ENCODE measurements at places on chromosomes 3 and 15.

DNA sequence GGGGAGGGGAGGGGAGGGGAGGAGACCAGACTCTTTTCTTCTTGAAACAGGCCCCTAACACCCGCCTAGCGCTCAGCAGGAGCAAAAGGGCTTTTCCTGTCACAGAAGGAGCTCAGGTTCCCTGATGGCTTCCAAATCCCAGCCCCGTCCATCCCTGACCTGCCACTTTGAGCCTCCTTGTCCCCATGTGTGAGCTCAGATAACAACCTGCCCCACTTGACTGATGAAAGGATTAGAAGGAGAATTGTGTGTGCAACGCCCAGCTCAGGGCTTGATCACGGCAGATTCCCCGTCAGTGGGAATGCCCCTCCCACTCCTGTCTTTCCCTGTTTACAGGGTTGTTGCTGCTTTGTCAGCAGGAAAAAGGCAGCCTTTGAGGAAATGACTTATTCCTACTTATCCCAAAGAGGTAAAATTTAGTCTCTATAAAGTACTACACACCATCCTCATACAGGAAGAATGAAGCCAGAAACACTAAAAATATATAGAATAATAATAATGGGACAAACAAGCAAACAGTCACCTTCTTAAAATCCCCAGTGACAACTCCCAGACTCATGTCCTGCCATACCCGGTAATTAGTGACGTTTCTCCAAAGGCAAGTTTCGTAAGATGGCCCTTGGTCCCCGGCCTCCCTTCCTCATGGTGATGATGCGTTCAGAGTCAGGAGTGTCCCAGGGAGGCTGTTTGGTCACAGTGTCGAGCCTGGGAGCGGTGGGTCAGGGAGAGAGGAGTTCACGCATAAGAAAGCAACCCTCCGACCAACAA, 6.1 kb upstream of the LRRC15 start:
- no peak for DNase-seq

DNA sequence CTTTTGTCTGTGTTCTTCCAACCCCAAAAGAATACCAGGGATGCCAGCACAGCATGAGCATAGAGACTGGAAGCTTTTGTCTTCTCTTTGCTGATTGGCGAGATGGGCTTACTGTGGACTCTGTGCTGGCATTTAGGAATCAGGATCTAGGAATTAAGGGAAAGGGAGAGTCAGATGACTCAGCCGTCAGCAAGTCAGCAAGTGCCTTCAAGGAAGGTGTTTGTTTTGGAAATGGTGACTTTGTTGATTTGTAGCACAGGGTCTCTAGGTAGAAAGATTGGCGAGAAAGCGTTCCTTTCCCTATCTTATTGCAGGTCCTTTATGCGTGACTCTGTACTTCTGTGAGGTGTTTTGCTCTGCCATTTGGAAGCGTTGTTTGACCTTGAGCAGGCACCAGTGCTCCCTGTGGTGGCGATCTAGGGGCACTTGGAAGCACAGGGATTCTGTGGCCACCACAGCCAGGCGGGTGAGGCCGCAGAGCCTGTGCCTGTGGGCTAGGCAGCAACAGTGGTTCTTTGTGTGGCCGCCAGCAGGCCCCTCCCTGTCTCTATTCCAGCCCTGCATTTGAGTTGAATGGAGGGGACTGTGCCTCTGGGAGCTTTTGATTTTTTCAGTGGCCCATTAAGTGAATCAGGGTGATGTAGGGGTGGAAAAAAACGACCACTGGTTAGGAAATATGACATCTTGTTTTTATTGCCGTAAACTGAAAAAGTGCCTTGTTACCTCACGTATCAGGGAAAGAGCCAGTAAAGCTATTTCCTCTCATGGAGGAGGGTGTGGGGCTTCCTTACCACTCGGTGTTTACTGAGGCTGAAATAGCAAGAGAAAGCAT, 19.0 kb downstream of the FAN1 start:
- DNase-seq, result peak; percentile 94

DNA sequence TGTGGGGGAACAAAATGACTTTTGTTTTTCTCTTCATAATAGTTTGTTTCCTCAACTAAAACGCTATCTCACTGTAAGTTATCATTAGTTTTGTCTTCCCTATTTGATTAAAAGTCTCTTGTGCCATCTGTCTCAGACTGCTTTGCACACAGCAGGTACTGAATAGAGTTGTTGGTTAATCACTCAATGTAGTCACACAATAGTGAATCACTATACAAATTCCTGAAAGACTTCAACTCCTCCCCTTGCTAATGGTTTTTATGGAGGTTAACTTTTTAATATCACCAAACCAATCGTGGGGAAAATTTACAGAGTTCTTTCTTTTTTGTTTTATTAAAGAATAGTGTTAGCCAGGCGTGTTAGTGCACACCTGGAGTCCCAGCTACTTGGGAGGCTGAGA, 2.6 kb upstream of the NGLY1 start:
- DNase-seq, result no peak

DNA sequence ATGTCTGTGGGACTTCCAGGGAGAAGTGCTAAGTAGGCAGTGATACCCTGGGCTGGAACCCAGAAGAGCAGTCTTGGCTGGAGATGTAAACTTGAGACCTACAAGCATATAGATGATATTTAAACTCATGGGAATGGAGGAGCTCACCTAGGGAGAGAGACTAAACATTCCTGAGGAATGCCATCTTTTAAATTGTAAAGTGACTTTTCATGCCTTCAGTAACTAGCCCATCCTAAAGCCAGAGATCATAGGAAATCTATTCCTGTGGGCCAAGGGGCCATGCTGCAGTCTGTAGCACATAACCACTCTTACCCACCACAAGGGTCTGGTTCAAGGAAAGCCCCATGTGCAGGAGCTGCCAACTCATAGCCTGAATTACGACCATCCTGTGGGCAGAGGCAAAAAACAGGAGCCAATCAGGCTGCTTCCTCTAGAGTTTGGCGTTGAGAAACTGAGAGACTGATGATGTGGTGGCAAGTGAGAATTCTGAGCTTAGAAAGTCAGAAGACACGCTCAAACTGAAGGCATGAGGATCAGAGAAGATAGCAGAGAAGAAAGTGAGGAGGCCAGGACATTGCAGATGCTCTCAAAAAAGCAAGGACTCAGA, 37.5 kb downstream of the CTDSPL start:
- DNase-seq, result no peak

GRCh38 chr3:51982352-51982837, 940 bp upstream of the ACY1 start:
- DNase-seq, result peak; percentile 17

DNA sequence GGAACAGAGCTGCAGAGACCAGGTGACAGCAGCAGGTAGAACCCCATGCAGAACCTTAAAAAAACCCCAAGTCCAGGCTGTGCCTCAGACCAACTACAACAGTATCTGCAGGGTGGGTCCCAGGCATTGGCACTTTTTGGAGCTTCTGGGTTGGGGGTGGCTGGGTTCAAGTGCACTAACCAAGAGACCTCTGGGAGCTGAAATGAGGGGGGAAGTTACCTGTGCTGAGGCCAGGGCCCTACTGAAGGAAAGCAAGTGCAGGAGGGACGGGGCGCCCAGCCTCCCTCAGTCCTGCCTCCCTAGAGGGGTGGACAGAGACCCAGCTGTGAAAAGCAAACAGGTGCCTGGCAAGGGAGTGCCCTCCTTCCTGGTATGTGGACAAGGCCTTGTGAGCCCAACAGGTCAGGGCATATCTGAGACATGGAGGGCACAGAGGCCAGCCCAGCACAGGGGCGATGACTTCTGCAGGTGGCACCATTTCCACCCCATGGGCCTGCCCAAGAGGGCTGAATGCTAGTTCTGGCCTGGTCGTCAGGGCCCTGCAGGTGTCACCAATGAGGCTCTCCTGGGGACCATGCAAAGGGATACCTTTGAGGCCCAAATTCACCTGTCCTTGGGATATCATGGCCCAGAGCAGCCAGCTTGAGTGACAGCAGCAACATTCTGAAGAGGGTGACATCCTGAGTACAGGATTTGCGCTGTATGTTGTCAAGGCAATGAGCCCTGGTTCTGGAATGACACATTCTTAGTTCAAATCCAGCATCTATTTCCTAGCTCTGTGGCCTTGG, 18.7 kb downstream of the CTSH start:
- DNase-seq, result no peak

- DNase-seq, result peak; percentile 65
These were observed 2.1 kb downstream of the IDH2 start for GRCh38 chr15:90099868-90100831.

DNA sequence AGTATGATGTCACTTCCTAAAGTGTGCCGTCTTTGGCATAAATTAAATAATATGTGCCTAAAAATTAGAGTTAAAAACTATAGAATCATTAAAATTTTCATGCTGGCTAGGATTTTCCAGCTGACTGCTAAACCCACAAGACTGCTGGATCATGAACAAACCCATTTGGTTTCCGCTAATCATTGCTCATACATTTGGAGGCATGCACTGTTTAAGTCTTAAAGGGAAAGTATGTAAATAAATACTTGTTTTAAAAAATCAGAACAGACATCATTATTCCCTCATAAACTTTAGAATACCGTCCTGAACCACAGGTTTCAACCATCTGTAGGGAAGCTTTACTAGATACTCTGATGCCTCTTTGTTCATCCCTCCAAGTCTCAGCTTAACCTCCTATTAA, 26.5 kb downstream of the ATP6V1A start:
- peak; percentile 45 for DNase-seq

DNA sequence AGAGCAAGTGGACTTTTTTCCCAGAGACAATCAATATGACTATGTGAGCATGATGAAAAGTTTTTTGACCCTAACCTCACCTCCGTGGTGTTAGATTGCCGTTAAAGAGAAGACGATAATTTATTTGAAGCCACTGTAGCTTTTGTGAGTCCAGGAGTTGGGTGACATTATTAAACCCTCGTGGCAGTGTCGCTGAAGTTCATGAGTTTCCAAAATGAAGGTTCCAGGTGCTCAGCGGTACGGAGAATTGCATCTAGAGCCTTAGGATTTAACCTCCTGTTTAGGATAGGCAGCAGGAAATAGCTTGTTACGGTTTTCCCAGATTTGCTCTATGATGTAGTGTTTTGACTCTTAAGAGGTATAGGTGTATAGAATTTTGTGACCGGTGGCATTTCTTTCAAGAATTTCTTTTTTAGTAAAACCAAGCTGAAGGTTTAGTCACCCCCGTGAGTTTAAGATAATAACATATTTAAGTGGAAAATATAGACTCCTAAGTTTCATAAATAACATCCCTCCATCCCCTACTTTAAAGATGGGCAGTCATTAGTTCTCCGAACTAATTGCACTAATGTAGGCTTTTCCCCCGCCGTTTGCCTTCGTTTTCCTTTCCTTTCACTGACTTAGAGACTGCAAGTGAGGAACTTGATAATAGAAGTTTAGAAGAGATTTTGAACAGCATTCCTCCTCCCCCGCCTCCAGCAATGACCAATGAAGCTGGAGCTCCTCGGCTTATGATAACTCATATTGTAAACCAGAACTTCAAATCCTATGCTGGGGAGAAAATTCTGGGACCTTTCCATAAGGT, 2.0 kb downstream of the SMC4 start:
- DNase-seq, result peak; percentile 77

DNA sequence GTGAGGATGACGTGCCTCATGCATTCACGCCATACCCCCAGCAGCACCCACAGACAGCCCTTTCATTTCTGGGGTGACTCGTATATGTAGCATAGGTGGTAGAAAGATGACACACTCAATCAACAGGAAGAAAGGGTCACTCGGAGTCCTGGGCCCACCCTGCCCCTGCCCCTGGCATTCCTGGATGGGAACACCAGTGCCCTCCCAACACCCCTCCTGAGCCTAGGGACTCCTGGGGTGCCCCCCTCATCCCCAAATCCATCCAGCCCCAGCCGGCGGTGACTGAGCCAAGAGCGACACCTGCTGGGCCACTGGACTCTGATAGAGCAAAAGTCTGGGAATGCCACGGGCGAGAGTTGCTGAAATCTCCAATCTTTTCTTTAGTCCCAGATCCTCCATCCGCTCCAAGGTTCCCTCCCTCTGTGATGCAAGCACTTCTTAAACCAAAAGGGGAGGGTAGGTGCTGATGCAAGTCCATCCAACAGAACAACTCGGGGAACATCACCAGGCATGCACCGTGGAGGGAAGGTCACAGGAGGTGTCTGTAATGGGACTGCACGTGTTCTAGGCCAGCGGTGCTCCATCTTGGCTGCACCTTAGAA, 31.1 kb downstream of the ACAN start:
- DNase-seq, result peak; percentile 85

GRCh38 chr3:2837239-2837638, 272.9 kb downstream of the IL5RA start:
- DNase-seq, result no peak

DNA sequence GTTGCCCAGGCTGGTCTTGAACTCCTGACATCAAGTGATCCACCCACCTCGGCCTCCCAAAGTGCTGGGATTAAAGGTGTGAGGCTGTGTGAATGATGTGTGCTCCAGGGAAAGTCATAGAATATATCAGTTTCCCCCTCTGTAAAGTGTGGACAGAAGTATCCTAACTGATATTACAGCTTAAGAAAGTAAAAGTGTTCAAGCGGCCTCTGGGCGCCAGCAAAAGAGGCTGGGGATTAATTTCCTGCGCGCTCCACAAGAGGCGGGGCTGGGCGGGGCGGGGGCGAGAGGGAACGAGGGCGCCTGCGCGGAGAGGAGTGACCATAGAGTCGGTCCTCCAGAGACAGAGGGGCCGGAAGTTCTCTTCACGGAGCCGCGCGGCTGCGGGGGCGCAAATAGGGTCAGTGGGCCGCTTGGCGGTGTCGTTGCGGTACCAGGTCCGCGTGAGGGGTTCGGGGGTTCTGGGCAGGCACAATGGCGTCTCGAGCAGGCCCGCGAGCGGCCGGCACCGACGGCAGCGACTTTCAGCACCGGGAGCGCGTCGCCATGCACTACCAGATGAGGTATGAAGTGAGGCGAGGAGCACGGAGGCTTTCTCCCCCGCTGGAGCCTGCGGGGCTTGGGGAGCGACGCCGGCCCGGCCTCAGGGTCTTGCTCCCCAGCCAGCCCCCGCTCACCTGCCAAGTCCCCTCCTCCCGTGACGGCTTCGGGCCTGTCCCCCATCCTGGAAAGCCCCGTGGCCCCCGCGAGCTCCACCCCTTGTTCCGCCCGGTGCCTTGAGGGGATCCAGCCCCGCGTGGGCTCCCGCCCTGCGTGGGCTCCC, at the start of gene JAGN1:
TSS of gene JAGN1 (plus strand) at position 362 of the 823 bp plus-strand sequence. CDS start at position 475, 113 bp downstream.
- DNase-seq, result peak; percentile 90

DNA sequence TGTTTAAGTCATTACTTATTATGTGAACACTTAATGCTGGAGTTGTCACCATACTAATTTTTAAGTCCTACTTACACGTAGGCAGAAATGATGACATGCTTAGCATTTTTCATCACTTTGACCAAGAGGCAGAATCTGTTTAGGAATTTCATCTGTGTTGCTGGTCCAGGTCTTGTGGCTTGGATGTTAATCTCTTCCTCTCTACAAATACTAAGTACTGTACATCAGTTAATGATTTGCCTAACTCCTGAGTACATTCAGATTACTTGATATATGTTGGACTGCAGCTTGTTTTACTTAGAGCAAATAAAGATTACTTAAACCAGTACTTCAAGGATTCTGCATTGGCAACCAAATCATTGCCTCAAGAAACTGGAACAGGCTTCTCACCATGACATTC, 8.6 kb downstream of the SNRK start:
- DNase-seq, result peak; percentile 36

DNA sequence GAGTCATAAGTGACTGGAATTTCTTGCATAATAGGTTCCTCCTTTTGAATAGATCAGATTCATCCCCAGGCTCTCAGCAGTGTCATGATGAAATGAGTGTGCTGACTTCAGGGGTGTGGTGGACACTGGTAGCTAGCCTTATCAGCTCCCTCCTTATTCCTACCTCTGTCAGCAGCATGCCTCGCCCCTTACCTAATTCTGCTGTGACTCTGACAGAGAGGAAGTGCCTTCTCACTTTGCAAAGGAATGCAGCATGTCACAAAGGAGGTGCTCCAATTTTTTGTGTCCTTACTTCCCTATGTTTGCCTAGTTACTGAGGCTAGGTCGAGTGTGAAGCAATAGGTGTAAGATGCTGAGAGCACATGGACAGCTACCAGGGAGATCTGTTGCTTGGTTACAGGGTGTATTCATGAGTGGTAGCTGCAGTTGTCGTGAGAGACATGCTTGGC, 90.6 kb downstream of the TNFAIP8L3 start:
- peak; percentile 2 for DNase-seq
